Stimulated activated naive CD8-positive, alpha-beta T cell treated with anti-CD3 and anti-CD28 coated beads, Interleukin-15, amount 100 ng/mL, for 72 hours (primary cell): ENCODE measurements at places on chromosomes 5 and 9.

- DNase-seq: no peak
These were observed 30.0 kb upstream of the SH3RF2 start for GRCh38 chr5:145906401-145906800.

DNA sequence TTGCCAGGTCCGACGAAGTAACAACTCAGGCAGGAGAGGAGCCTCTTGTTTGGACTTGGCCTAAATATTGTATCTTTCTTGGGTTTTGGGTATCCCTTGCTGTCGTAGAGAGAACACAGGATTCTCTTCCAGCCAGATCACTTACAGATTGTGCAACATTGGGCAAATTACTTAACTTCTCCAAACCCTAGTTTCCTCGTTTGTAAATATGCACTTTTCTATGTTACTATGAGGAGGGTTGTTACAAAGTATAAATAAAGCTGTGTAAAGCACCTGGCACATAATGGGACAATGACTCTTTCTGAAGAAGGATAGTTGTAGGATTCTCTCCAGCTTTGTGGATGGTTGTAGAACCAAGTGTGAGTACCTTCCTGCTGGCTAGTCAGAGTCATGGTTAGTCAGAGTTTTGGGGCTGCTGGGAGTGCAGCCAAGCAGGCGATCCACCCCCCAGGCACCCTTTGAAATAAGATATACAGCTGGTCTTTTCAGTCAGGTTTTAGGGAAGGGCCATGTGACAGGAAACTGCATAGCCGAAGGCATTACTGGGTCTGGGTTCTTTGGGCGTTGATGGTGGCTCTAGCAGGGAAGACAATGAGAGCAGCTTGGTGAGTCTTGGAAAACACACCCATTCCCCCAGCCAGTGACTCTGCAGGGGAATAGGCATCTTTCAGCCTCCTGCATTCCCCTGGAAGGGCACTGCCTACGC is 49.9 kb upstream of the GDNF start:
- no peak for DNase-seq

DNA sequence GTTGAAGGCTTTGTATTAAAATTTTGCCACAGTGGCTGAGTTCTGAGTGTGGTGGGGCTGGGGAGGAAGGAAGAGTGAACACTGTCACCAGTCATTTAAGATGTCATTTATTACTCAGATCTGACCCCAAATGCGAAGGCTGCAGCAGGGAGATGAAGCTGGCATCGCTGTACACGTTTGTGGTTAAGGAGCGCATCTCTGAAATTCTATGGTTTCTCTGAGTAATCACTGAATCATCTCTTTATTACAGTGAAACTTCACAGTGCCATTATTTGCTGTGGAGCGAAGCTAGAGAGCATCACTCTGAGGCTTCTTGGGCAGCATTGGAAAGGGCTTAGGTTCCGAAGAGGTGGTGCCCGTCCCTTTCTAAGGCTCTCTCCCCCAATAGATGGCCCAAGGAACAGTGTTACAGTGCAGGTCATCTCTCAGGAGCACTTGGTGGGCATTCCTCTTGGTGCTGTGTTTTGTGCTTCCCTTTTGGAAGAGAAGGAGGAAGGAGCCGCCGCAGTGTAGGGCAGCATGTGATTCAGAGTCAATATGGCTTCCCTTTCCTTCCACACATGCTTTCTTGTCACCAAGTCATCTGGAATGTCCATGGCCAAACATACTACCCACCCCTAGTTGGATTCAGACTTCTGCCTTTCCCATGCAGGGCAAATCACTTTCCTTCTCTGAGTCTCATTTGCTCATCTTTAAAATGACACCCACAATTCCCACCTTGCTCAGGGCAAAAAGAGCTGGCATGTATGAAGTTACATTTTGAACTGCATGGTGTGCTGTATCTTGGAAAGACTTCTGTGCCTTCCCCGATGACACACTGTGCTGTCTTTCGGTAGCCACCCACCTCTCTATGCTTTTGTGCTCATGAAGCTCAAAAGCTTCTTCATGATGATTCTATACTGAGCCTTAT is 9.3 kb upstream of the TEX48 start:
- peak; percentile 91 for DNase-seq

GRCh38 chr5:78816143-78816765 is 167.7 kb upstream of the LHFPL2 start:
- DNase-seq: no peak

DNA sequence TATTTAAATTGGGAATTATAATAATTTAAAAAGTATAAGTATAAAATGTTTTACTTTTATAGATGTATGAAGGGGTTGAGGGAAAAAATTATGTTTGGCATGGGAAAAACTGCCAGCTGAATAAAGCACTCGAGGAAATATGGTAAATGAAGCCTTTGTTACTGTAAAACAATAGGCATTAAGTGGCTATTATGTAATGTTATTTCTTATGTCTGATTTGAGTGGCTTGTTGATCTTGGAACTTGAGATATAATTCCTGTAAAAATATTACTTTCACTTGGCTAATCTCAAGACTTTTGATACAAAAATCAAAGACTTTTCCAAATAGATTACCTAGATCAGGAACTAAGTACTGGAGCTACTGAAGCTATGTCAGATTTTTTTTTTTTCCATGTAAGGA is 182.9 kb downstream of the CD180 start:
- DNase-seq: no peak
